Mammary microvascular endothelial cell (primary cell): ENCODE measurements at places on chromosomes 3 and 15. TPM values are rescaled to one million over a fixed set of nuclear protein-coding genes. Genes with fewer than 3 reads are reported as not detected.

The VGLL3 gene
- 2.5 and 2.7 TPM in 2 replicates for total RNA-seq

The ATP8B4 gene
- under 0.01 TPM in 1 of 2 replicates, not detected in the other for total RNA-seq

The BUB1B gene
- 38.7 and 51.1 TPM in 2 replicates for total RNA-seq

The COLQ gene
- 0.05 and 0.93 TPM in 2 replicates for total RNA-seq

The SNTN gene
- total RNA-seq = not detected in 2 replicates

The SUSD5 gene
- 4.3 and 4.6 TPM in 2 replicates for total RNA-seq

The GATM gene
- total RNA-seq = 0.13 and 0.69 TPM in 2 replicates

The JAGN1 gene
- total RNA-seq = 46.4 and 59.2 TPM in 2 replicates

The ZPLD1 gene
- not detected in 2 replicates for total RNA-seq

The CHDH gene
- total RNA-seq = 0.07 TPM in 1 of 2 replicates, not detected in the other

The ZDHHC23 gene
- total RNA-seq = 2.0 and 3.3 TPM in 2 replicates

The LRTM1 gene
- not detected in 2 replicates for total RNA-seq

The LYSMD4 gene
- 7.2 and 12.8 TPM in 2 replicates for total RNA-seq

The AGTR1 gene
- not detected in 2 replicates for total RNA-seq

The FANCD2OS gene
- not detected in 2 replicates for total RNA-seq

The PLSCR2 gene
- not detected in 2 replicates for total RNA-seq

The CATSPER2 gene
- 0.33 and 3.0 TPM in 2 replicates for total RNA-seq

The CYP1A1 gene
- 30.3 and 34.7 TPM in 2 replicates for total RNA-seq

The STARD9 gene
- total RNA-seq = 4.7 and 5.5 TPM in 2 replicates

The CD80 gene
- not detected in 2 replicates for total RNA-seq

The ZIC4 gene
- total RNA-seq = not detected in 2 replicates

The RAD54L2 gene
- total RNA-seq = 8.9 and 10.3 TPM in 2 replicates

The NOX5 gene
- not detected in 2 replicates for total RNA-seq

The ATP2C1 gene
- total RNA-seq = 34.4 and 45.0 TPM in 2 replicates

The MEIS2 gene
- total RNA-seq = 1.5 and 4.9 TPM in 2 replicates

The TMCO5A gene
- not detected in 2 replicates for total RNA-seq

The SLC9C1 gene
- total RNA-seq = not detected in 2 replicates

The GOLGA6C gene
- total RNA-seq = not detected in 2 replicates

The VILL gene
- total RNA-seq = 4.2 and 4.3 TPM in 2 replicates

The ACTC1 gene
- not detected in 2 replicates for total RNA-seq

The BCHE gene
- total RNA-seq = 0.39 and 1.2 TPM in 2 replicates

The PTH1R gene
- not detected in 2 replicates for total RNA-seq

The NR1I2 gene
- total RNA-seq = under 0.01 and 0.05 TPM in 2 replicates

The TLNRD1 gene
- 56.4 and 59.7 TPM in 2 replicates for total RNA-seq

The BNC1 gene
- 1.5 TPM in 2 replicates for total RNA-seq

The GOLGA8M gene
- total RNA-seq = 0.20 and 0.73 TPM in 2 replicates

The ARHGAP31 gene
- total RNA-seq = 34.0 and 36.2 TPM in 2 replicates

The KLHL6 gene
- 12.3 and 14.0 TPM in 2 replicates for total RNA-seq

The CCR3 gene
- not detected in 2 replicates for total RNA-seq

The LRRIQ4 gene
- not detected in 2 replicates for total RNA-seq

The HMCES gene
- 26.8 and 32.8 TPM in 2 replicates for total RNA-seq

The TMEM212 gene
- total RNA-seq = not detected in 2 replicates

The SRPRB gene
- 47.5 and 47.8 TPM in 2 replicates for total RNA-seq

The NMNAT3 gene
- 0.20 and 0.87 TPM in 2 replicates for total RNA-seq

The POPDC2 gene
- 0.10 and 2.5 TPM in 2 replicates for total RNA-seq

The SLC27A2 gene
- total RNA-seq = 0.34 and 1.2 TPM in 2 replicates

The C3orf20 gene
- total RNA-seq = not detected in 2 replicates

The GREM1 gene
- total RNA-seq = 0.05 and 1.6 TPM in 2 replicates

The C3orf49 gene
- not detected in 2 replicates for total RNA-seq

The SERPINI1 gene
- total RNA-seq = 0.40 and 1.4 TPM in 2 replicates
